Stimulated activated CD8-positive, alpha-beta memory T cell treated with anti-CD3 and anti-CD28 coated beads, Interleukin-15, amount 100 ng/mL, for 48 hours (primary cell): ENCODE measurements at places on chromosomes 13 and 19.

DNA sequence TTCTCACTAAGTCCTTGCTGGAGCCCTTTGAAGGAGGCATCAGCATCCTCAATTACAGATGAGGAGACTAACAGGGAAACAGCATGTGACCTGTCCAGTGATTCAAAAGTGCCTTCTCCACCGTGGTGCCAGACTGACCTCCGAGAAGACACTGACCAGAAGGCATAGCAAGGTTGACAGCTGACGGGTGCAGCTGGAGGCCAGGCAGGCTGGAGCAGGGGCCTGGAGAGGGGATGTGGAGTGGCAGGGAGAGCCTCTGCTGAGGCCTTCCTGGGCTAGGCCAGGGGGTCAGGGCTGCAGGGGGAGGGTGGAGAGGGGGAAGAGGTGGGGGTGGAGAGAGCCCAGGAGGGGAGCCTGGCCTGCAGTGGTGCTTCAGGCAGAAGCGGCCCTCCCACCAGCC lies 66.3 kb downstream of the KCTD15 start:
- no peak for DNase-seq

DNA sequence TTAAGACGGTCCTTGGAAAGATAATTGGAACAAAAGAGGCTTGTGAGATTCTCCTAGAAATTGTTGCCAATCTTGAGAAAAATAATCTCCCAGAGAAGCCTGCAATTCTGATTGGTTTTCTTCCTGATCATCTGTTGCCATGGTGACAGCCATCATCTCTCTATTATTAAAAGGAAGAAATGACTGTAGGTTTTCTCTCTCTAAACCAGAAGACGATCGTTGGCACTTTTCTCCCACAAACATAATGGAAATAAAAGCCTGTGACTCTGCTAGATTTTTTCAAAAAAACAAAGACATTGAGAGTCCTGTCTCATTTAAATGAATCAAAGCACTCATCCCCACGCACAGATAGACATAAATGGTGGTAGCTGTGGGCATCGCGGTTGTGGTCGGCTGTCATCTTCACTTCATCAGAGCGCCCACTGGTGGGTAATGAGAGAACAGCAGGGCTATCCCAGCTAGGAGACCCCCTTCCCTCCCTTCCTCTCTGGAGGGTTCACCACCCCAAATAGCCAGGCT lies 21.7 kb upstream of the CALM3 start:
- peak; percentile 17 for DNase-seq

GRCh38 chr13:41122838-41123237 lies 9.8 kb downstream of the KBTBD6 start:
- DNase-seq = no peak

- DNase-seq = no peak
These were observed 22.7 kb downstream of the HPN start for GRCh38 chr19:35063940-35064818.
